ENCODE measurements at places on chromosomes 4 and X. TPM values are rescaled to one million over a fixed set of nuclear protein-coding genes. Genes with fewer than 3 reads are reported as not detected.

GRCh38 chrX:136767104-136767941 is 13.4 kb downstream of the ARHGEF6 start:
- peak; percentile 35 for DNase-seq

DNA sequence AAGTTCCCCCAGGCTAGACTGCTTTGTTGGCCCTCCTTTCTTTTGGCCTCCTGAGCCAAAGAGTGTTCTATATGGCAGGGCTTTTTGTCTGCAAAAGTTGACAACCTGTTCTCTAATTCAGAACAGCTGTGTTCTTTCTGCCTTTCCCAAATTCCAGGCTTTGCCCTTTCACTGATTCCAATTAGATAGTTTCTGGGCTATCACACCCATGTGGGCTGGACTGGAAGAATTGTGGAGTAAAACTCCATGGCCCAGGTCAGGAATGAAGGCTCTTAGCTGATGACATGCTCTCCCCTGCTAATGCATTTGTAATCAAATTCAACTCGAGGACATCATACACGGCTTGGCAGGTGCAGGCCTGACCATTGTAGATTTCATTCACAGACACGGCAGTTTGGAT is 19.4 kb downstream of the BMP3 start:
- DNase-seq, result no peak

GRCh38 chr4:149574971-149575370 is 240.7 kb downstream of the IQCM start:
- no peak for DNase-seq

The TLR2 gene
- 6.5 TPM for polyA plus RNA-seq

The UGT2B10 gene
- polyA plus RNA-seq, result not detected

Measured in renal pelvis (tissue), 12 donors.